Lower lobe of right lung (tissue), 2 donors: ENCODE measurements at places on chromosomes 11 and 22. TPM values are rescaled to one million over a fixed set of nuclear protein-coding genes. Genes with fewer than 3 reads are reported as not detected.

The SHANK3 gene
- 50.6 TPM for total RNA-seq

The GRIA4 gene
- not detected for total RNA-seq

The ANGPTL5 gene
- total RNA-seq, result 0.71 TPM

The ALDH3B1 gene
- total RNA-seq, result 104 TPM

The GAL3ST1 gene
- 1.7 TPM for total RNA-seq

- DNase-seq, result no peak
Observed at GRCh38 chr11:12415342-12415966, 38.1 kb downstream of the PARVA start.

DNA sequence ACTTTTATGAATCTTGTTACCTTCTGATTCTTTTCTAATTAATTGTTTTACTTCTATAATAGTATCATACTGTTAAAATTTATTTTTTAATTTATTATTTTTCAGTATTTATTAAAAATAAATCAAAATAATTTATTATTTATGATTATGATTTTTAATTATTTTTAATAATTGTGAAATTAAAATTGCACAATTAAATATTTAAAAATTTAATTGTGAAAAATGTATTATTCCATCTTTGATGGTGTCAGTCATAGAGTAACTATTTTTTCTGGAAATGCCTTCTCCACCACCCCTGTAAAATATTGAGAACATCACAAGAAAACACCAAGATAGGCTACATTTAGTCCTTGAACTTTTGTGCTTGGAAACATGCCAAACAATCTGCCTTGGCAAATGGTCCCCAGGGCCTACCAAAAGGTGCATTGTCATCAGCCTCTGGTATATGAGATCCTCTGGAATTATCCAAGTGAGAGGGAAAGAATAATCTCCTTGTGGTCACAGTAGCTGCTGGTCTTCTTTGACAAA lies at the start of gene OR8H2:
Gene OR8H2, plus strand, starts transcription at position 478 of the 528 bp plus-strand sequence. CDS start 1,356 bp downstream, outside the sequence.
- no peak for DNase-seq

DNA sequence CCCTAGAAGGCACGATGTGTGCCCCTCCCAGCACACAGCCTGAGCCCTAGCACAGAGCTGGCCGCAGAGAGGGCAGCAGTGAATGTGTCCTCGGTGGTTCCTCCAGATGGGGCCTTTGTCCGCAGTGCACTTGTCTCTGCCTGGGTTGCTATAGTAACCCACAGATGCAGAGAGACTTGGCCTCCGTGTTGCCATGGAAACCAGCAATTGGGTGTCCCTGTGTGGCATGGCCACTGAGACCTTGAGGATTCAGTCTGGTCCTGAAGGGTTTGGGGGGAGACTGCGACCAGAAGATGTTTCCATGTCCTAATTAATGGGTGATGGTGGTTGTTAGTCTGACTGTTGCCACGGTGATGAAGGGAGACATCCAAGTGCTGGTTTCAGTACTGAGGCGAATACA lies 42.6 kb upstream of the TUB start:
- no peak for DNase-seq

GRCh38 chr11:23976426-23976825 lies 520.4 kb upstream of the LUZP2 start:
- no peak for DNase-seq

GRCh38 chr11:73143126-73143838 lies 1.2 kb upstream of the FCHSD2 start:
- DNase-seq, result no peak

GRCh38 chr11:101686514-101686913 lies 102.7 kb upstream of the TRPC6 start:
- no peak for DNase-seq

DNA sequence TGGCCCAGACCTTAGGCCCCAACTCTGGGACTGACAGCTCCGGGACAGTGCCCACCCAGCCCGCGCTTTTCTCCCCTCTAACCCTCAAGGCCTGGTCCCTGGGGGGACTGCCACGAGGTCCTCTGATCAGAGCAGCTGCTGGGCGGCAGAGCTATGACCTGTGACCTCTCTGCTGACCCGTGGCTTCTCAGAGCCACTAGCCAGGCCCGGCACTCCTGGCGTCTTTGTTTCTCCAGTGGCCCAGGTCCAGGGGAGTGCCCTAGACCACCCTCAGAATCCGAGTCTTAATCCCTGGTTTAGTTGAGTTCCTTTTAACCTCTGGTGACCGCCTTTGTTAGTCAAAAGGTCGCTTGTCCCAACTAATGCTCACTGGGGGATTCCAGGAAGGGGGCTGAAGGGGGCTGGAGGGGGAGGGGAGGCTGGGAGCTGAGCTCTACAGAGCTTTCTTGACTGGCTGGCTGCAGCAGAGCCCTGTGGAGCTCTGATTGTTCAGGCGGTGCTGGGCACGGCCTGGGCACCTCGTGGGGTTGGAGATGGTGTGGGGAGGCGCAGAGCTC lies 1.2 kb downstream of the FBLN1 start:
- peak; percentile 38 for DNase-seq

DNA sequence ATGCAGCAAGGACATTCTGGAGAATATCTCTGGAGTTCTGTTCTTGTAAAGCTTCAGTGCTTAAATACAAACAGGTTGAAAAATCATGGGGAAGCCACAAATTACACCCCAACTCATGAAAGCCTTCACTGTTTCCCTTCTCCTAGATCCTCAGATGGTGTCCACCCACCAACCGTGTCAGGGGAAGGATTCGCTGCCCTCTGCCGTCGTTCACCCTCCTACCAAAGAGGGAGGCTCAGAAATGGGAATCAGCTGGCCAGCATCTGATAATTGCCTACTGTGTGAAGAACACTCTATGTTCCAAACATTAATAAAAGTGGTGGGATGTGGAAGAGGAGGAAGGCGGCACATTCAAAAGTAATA lies 7.4 kb upstream of the HEPACAM start:
- no peak for DNase-seq

- no peak for DNase-seq
Observed at GRCh38 chr11:102220728-102221467, 96.4 kb upstream of the BIRC3 start.

DNA sequence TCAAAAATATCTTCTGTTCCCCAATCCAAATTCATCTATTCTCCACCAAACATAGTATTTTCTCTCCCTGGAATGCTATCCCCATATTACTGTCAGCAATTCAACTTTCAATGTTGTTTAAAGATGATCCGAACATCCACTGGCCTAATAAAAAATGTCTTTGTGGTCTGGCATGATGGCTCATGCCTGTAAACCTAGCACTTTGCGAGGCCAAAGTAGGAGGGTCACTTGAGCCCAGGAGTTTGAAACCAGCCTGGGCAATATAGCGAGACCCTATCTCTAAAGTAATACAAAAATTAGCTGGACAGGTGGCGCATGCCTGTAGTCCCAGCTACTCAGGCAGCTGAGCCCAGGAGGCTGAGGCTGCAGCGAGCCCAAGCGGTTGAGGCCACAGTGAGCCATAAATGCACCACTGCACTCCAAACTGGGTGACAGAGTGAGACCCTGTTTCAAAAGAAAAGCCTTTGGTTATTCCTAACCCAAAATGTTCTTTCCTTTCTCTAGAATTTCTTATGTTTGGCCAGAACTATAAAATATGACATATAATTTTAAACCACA lies 29.8 kb downstream of the SIK3 start:
- no peak for DNase-seq
